ENCODE measurements at places on chromosomes 11 and 22.

GRCh38 chr22:40243891-40244290 is 66.2 kb downstream of the TNRC6B start:
- no peak for DNase-seq

DNA sequence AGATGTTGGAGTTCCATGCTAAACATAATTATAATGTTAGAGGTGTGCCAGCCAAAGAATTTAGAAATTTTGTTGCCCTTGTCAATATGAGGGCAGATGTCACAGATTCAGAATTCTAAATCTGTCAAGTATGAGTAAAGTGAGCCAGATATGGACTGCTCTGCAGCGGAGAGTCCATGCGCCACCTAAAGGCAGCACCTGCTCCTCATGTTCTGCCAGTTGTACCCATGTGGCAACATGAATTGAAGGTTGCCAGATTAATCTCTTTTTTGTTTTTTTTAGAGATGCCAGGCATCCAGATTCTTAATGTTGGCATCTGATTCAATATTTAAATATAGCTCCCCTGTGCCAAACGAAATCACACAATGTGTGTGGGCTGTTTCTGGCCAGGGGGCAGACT is 678.6 kb upstream of the ANO5 start:
- no peak for DNase-seq

DNA sequence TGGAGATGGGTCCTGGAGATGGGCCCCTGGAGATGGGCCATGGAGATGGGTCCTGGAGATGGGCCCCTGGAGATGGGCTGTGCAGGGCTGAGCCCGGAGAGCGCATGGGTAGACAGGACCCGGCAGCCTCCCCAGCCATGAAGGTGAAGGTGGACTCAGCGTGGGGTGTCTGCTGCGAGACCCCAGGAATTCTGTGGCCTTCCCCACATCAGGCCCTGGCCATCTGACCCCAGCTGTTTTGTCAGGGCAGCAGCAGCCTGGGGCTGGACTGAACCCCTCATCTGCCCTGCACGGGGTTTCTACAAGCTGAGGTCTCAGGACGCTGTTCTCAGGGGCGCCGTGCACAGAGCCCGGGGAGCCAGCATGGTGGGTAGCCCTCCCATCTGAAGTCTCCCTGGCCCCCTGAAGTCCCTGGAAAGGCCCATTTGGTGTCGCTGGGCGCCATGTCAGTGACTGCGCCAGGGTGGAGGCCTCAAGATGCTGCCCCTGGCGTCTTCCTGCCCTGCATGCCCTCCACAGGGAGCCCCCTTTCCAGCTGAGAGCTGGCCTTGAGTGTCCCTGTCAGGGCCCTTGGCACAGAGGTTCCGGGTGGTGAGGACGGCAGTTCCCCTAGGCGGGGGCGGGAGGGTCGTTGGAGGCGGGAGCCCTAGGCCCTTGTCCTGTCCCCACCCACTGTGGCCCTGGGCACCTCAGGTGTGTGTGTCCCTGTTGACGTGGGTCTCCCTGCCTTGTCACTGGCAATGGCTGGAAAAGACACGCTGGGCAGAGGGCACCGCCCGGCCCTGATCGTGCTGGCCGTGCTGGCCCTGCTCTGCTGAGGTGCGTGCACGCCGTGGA is 5.4 kb downstream of the BRSK2 start:
- no peak for DNase-seq

DNA sequence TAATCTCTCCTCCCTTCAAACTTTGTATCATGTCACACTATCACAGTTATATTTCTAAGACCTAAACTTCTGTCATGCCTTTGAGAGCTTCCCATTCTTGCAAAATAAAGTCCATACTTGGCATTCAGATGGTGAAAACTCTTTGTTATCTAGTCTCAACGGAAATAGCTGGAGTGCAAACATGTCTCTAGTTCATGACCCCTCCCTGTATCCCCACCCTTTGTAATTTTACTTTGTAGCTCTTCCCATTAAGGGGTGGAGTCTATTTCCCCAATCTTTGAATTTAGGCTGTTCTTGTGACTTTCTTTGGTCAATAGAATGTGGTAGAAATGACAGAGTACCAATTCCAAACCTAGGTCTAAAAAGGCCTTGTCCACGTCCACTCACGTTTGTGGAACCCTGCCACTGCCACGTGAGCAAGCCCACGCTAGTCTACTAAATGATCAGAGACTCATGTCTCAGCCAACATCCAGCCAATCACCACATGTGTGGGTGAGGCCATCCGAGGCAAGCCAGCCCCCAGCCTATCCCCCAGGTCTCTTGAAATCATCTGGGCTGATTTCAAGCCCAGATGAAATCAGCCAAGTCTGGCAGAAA is 23.4 kb downstream of the SLN start:
- no peak for DNase-seq

- DNase-seq: no peak
Observed at GRCh38 chr11:23780231-23780630, 716.6 kb upstream of the LUZP2 start.

- no peak for DNase-seq
Observed at GRCh38 chr11:3022982-3023381, 30.9 kb upstream of the NAP1L4 start.

DNA sequence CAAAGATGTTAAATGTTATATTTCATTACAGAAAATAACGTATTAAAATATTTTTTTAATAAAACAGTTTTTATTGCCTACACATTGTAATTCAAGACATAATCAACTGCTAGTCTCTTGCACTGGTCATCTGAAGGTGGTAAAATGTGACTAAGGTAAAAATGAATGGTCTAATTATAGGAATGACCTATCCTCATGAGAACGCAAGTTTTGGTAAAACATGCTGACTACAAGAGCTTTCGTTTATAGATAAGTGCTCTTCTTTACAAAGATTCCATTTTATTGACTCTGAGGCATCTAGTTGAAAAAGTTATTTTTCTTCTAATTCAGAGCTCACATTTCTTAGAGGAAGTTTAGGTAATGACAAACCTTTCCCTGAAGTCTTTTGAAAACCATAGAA is 27.3 kb downstream of the LUZP2 start:
- no peak for DNase-seq

DNA sequence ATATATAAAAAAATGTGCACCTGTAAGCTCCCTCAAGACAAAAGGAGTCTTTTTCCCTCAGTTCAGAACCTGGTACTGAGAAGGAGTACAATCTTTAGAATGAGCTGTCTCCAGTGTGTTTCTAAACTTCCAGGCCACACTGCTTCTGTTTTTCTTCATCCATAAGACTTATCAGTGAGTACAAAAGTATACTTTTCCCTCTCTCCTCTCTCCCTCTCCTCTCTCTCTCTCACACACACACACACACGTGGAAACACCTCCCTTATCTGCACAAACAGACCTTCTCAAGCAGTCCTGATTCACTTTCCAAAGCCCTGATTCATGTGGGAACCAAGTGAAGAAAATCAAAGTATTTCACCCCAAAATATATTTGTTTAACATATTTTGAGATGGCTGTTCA is 220.7 kb upstream of the UBASH3B start:
- DNase-seq: no peak

DNA sequence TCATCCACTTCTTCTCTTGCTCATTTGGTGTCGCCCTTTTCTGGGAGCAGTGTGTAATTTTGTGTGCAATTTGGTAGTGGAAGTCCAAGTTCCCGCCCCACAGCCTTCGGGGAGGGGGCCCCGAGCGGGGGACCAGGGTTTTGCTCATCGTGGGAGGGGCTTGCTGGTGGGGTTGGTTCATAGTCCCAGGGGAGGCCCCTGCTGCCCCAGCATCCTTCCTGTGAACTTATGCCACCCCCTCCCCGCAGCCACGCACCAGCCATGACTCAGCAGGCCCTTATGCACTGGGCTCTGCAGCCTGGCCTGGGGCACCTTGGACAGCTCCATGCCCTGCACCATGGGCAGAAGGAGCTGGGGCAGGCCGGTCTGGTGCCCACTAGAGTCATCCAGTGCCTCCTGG is 1183.6 kb downstream of the BRD1 start:
- no peak for DNase-seq

DNA sequence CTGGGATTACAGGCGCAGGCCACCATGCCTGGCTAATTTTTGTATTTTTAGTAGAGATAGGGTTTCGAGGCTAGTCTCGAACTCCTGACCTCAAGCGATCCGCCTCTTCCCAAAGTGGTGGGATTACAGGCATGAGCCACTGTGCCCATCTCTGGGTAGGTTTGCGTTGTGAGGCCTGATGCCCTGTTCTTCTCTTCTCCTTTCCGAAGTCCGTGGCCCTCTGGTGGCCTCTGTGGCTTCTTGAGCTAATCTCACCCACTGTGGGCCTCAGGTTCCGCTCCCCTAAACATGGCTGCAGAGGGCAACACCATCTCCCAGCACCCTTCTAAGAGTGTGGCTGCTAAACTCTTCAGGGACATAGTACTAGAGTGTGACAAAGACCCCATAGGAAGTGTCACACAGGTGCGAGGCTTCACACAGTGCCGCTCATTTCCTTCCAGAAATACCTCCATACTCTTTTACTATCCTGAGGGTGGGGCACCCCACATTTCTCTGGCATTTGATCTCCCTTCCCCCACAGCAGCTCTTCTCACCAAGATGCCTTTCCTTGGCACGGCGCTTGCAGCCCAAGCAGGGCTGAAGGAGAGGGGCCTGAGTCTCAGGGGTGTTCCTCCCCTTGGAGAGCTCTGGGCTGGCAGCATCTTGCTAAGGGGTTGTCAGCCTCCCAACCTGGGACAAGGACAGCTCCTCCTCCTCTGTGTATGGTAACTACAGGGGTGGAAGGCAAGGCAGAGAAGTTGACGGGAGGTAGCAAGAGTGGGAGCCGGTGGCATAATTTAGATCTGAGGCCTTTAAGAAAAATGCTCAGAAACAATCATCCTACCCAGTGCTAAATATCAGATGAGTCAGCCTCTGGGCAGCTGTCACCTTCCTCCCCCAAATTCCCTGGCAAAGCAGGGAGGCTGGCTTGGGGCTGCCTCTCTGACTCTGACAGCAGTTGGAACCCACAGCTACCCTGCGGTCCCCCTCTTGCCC is 6.1 kb downstream of the THY1 start:
- DNase-seq: no peak

DNA sequence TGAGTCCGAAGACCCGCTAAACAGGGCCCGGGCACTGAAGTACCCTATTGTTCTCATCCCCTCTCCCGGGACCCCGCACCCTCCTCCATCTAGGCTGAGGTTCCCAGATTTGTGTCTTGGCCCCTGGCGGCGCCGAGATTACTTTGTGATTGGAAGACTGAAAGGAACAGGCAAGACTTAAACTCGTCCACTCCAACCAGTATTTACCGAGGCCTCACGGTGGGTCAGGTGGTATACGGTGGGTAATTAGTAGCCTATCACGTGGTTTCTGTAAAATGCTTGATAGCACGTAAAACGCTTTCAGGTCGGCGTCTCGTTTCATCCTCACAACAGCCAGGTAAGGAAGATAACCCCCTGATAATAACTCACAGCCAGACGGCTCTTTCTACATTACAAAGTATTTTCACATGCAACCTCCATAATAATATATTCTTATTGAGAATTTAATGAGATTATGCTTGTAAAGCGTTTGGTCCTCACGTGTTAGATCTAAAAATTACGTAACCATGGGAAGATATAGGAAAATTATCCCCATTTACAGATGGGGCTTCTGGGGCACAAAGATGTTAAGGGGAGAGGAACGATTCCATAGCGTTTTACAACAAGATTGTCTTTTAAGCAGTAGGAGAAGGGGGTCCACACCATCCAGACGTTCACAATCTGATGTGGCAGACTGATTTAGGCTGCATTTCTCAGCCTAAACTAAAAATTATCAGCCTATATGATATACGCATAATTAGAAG is 642 bp upstream of the PIK3C2A start:
- DNase-seq: peak; percentile 50

DNA sequence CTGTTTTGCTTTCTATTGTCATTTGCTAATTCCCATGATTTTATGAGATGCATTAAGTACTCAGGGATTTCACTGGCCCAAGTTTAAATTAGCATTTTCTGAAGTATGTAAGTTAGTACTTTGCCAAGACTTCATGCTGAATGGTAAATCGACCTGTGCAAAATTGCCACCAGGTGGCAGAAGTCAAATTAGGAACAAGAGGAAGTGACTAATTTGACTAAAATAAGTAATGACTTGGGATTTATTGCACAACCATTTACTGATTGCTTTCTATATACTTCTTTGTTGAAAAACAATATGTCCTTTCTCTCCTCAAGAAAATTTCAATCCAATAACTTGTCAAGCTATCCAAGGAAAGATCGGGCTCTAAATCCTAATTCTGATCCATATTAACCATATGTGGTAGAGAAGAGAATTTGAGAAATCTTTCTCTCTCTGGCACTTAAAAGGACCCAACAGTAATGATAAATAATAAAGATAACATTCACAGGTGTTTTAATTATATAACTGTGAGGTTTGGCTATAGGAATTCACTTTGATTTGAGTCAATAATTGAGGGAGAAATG is 253.7 kb upstream of the CHORDC1 start:
- DNase-seq: peak; percentile 7

DNA sequence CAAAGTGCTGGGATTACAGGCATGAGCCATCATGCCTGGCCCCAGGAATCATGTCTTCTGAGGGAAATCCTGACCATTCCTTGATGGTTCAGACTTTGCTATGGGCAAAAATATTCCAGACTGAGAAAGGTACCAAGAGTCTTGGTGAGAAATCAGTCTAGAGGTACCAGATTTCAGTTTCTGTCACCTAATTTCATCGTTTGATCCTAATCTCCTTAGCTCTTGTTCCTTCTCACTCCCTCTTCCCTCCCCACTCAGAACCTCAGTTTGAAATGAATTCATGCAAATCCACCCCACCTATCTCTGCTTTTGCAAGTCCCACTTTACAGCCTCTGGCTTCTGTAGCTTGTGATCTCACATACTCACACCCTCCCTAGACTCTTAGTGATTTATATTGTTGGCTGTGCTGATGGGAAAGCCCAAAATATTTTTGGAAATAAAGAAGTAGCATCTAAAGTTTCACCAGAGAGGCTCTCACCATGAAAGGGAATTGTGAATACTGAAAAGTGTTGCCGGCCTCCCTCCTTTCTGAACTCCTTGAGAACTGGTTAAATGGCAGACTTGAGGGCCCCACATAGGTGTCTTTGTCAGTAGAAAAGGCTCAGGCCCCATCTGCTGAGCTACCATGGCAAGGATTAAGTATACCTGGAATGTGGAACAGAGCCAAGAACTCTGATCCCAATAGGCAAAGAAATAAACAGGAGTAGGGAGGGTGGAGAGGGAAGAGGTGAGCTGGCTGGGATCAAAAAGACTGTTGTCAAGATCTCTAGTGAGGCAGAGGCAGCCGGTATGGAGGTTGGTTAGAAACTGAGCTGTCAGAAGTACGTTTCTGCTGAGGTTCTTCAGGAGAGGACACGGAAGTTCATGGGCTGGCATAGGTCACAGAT is 190.5 kb upstream of the MTMR2 start:
- DNase-seq: no peak
